ENCODE measurements at places on chromosomes 1 and 21. TPM values are rescaled to one million over a fixed set of nuclear protein-coding genes. Genes with fewer than 3 reads are reported as not detected.

Gene FBXO42
- total RNA-seq: 22.5 TPM

Gene AGMAT
- 1.8 TPM for total RNA-seq

Gene DLGAP3
- total RNA-seq: not detected

Gene TTC39A
- total RNA-seq: 0.32 TPM

Gene RBM34
- total RNA-seq: 67.4 TPM

Gene SPRR2B
- not detected for total RNA-seq

Gene BARHL2
- not detected for total RNA-seq

Gene ARMH1
- 0.91 TPM for total RNA-seq

Gene MYOC
- 2.8 TPM for total RNA-seq

Gene IL24
- total RNA-seq: not detected

Gene LCE3D
- total RNA-seq: not detected

Gene COL24A1
- 2.9 TPM for total RNA-seq

Gene MIXL1
- not detected for total RNA-seq

Gene MPZ
- total RNA-seq: 1.8 TPM

Gene TSSK3
- 0.54 TPM for total RNA-seq

Gene PRMT6
- 15.8 TPM for total RNA-seq

Gene CLCA4
- total RNA-seq: not detected

Gene C1orf159
- total RNA-seq: 4.8 TPM

Gene BCL10
- total RNA-seq: 39.9 TPM

Gene RGS1
- 0.43 TPM for total RNA-seq

Gene NHLH1
- under 0.01 TPM for total RNA-seq

All from articular chondrocyte of knee joint (primary cell).